ENCODE measurements at places on chromosomes 1 and 21.

DNA sequence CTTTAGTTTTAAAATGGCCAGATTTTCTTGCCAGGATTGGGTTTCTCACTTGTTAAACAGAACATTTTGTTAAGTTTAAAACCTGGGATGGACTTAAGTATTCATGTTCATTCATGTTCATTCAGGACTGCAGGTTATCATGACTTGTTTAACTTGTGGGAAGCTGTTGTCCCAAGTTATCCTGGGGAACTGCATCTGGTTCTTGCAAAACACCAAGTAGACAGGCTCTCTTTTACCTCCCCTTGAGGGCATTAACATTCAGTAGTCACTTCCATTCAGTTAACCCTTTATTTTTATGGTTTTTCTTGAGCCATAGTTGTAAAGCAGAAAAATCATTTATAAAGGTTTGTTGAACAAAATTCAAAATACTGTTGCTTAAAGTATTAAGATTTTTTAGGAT, 8.1 kb downstream of the SOD1 start:
- no peak for DNase-seq

DNA sequence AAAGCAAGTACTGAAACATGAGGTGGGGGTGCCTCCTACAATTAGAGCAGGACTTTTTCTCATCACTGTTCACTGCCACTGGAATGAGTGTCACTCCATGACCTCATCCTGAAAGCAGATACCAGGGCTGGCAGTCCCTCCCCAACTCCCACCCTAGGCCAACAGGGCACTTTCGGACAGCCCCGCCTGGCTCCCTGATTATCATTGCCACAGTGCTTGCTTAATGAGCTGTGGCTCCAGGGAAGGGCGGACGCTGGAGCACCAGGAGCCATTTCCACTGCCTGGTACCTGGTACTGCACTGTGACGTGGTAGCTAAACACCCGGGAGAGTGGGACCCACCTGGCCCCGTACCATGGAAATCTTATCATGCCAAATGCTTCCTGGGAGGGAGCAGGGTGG, 22.3 kb downstream of the SLC9A1 start:
- no peak for DNase-seq

GRCh38 chr1:184597650-184598357, 156.9 kb downstream of the EDEM3 start:
- no peak for DNase-seq

- DNase-seq: no peak
Observed at GRCh38 chr1:10918531-10918930, 93.9 kb upstream of the TARDBP start.

DNA sequence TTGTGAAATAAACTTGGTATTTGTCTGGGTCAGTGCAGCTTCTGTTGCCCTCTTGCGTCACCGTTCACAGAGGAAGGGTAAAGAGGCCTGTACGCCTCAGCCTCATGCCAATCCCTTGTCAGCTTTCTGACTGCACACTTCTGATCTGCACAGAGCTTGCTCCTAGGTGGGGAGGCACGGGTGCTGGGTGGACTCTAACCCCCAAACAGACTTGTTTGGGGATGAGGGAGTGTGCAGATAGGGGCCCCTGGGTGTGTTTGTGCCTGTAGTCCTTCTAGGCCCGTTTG, 803 bp upstream of the B4GALT2 start:
- no peak for DNase-seq

GRCh38 chr1:177343445-177343844, 172.7 kb downstream of the BRINP2 start:
- DNase-seq: no peak

All from CD4-positive, alpha-beta T cell treated with Interleukin-6 at 100 ng/mL for 8 hours (primary cell).